ENCODE measurements at places on chromosomes 5 and 9.

- no peak for DNase-seq
These were observed 247.0 kb downstream of the CHSY3 start for GRCh38 chr5:130151239-130151638.

DNA sequence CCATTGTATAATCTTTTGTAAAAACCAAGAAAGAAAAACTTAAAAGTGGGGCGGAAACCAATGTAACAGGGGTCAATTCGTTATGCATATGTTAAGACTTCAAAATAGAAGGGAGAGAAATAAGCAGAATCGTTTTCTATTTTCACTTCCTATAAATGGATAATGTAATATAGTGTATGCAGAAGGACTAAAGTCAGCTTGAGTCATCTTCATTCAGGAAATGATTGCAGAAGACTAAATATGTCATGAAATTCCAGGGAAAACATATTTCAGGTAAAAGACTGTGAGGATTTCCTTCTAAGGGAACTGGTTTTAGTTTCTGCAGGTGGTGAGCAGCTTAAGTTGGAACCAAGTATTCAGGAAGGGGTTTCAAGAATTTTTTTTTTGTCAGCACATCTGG, 753.3 kb downstream of the IRX1 start:
- no peak for DNase-seq

DNA sequence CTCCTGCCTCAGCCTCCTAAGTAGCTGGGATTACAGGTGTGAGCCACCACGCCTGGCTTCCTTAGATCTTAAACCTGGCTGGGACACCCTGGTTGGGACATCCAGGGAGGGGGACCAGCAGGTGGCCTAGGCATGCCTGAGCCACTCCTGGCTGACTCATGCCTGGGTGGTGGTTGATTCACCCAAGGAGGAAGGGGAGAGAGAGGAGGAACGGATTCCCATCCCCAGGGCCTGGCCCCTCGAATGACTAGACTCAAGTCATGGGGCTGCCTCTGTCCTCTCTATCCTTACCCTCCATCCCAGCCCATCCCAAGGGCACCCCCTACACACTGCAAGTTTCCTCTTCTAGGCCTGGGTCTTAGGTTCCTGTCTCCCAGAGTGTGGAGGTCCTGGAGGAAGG, 12.7 kb downstream of the EEIG1 start:
- no peak for DNase-seq

GRCh38 chr9:122109035-122109813, 16.1 kb upstream of the TTLL11 start:
- DNase-seq = no peak

DNA sequence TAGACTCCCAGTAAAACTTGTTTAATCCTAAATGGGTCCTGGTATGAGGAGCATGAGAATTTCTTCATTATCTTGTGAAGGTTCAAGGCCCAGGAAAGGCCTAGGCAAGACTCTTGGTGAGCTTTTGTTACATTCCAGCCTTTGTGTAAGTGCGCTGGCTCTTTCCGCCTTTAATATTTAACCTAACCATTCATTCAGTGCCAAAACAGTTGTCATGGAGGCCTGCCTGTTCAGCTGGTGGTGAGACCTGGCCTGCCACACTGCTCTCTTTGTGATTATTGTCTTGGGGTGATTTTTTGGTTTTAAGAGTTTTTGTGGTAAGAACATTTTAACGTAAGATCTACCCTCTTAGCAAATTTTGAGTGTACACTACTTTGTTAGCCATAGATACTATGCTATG, 127.5 kb upstream of the WWC1 start:
- no peak for DNase-seq

- no peak for DNase-seq
These were observed 427.8 kb downstream of the ZNF608 start for GRCh38 chr5:124318661-124319060.

DNA sequence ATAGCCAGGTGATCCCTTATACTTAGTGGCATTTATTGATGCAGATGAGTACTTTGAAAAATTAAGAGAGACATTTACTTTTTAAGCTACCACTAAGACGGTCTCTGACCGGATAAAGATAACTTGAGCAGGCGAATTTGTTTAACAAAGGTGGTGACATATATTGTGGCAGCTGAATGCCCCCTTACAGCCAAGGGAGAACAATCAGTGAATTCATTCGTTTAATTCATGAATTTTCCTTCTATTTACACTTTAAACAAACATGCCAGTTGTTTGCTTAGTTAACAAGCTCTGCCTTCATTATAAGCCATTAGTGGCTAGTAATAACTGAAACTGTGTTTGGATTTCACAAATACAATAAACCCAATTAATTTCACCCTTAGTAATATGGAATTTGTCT, 187.1 kb downstream of the AOPEP start:
- DNase-seq = no peak

DNA sequence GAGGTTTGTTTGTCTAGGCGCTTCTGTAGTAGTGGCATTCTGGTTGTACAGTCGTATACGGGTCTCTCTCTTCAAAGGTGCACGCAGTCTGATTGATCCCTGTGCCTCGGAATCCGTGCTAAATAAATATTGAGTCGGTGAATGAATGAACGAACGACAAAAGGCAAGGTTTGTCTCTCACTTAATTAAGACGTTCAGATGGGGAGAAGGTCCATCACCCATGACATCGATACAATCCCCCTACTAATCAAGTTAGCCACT, 500 bp upstream of the CREBRF start:
- no peak for DNase-seq

DNA sequence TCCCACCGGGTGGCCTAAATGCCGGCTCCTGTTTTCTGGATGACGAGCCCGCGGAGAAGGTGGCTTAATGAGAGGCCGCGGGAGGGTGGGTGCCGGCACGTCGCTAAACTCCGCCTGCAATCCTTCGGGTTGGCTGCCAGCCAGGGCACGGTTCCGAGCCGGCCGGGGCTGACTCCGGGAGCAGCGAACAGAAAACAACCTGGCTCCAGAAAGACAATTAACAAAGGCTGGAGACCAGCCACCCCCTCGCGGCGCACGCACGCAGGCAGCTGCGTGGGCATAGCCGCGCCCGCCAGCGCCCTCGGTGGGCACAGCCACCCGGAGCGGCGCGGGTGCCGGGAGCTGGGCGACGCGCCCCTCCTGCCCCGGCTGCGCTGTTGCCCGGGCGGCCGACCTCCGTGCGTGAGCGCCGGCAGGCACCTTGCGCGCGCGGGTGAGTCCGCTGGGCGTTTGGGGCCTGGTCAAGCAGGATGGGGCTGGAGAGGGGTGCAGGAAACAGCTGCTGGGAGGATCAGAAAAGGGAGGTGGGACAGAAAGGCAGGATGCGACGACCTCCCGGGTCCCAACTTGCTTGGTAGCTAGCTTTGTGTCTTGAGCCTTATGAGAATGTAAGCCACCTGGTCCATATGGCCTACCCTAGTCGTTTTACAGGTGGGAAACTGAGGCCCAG, at the start of gene ARHGEF37:
Gene ARHGEF37 (plus strand): TSS at position 307 of the 670 bp plus-strand sequence. CDS start 16,272 bp downstream, outside the sequence.
- peak; percentile 49 for DNase-seq

GRCh38 chr9:4741365-4742089, 525 bp upstream of the AK3 start:
- DNase-seq = no peak

- DNase-seq = no peak
These were observed 903 bp downstream of the CDX1 start for GRCh38 chr5:150167512-150167850.

DNA sequence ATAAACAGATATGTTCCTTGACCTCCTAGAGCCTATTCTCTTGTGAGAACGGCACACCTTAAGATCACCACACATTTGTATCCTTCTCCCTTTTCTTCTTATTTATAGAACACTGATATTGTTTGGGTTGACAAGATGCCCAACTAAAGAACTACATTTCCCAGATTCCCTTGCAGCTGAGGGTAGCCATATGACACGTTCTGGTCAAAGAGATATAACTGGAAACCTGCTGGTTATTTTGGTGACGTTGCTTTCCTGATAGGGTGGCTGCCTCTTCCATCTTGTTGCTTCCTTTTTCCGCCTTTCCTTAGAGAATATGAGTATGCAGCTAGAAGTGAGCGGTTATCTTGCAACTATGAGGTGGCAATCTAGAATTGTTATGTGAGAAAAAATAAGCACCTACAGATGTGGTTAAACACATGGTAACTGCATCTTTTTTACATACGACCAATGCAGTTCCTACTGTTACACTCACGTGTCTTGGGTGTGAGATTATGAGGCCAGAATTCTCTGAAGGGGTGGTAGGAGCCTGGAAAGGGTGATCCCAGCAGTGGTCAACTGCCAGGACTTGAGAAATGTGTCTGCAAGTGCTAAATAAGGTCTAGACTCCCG, 72.9 kb downstream of the SEC61B start:
- DNase-seq = no peak

DNA sequence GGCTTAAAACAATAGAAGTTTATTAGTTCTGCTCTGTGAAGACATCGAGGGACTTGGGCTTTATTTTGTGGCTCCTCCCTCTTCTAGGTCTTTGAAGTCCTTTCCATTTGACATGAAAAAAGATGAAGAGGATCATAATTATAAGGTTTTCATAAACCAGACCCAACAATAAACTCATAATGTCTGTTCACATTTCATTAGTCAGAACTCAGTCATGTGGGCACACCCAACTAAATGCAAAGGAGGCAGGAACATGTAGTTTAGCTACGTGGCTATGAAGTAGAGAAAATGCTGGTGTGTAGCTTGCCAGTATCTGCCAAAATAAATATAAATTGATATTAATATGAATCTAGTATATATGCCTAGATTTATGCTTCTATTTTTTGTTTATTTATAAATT, 393.9 kb upstream of the C9orf72 start:
- no peak for DNase-seq

DNA sequence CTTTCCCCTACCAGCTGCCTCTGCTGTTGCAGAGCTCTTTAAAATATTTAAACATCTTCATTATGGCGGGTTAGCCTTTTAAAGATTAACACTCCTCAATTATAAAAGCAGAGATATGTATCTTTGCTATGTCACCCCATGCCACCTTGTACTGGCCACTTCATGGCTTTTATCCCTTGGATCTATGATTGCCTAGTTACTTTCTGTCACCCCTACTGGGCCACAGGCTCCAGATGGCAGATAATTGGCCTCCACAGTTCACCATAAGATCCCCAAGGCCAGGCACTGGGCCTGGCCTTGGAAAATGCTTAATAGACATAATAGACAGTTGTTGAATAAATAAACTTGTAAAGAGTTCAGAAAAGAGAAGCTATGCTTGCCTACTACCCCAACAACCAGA, 142.0 kb upstream of the SHB start:
- no peak for DNase-seq

DNA sequence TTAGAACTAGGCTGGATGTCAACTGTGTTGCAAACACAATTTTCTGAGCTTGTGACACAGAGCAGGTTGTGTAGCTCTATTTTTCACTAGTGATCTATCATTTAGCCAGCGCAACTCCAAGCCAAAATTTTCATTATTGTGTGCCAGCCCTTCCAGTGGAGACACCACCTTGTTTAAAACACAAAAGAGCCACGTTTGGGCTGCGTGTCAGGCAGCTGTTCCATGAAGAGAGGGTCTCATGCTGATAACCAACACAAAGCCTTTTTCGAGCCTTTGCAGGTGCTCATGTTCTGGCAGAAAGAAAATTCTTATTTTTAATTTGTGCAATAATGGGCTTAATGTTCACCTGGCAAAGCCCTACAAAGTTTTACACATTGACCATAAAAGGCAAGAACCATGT, 237.6 kb upstream of the RGMB start:
- DNase-seq = no peak

DNA sequence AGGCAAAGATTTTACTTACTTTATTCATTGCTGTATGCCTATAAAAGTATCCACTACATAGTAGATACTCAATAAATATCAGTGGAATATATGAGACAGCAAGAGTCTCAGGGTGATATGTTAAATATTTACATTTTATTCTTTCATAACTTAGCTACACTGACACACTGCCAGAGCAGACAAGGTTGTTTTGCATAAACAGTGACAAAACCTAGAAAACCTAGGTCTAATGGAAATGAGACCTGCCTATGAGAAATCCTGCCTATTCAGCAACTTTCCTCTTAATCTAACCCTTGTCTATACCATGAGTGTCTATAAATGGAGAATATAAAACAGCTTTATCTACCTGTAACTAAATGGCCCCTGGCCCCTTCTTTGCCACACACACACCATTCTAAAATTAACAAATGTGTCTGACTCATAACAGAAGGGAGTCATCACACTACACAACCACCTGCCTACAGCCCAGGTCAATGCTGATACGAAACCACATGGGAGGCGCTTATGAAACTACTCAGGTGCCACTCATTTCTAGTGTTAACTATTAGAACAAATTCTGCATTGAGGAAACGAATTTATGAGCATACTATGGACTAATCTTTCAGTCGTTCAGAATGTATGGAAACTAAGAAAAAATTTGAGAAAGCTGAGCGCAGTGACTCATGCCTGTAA, 60.3 kb downstream of the UBAP2 start:
- DNase-seq = no peak

- no peak for DNase-seq
These were observed 588.2 kb upstream of the FTMT start for GRCh38 chr5:121263456-121263855.

GRCh38 chr5:148911386-148911785, 85.0 kb downstream of the ADRB2 start:
- DNase-seq = no peak
